HEK293T (cell line): ENCODE measurements at places on chromosomes 2 and 18.
A peak's percentile ranks its signal among the peaks of the same experiment; 100 is the strongest.

DNA sequence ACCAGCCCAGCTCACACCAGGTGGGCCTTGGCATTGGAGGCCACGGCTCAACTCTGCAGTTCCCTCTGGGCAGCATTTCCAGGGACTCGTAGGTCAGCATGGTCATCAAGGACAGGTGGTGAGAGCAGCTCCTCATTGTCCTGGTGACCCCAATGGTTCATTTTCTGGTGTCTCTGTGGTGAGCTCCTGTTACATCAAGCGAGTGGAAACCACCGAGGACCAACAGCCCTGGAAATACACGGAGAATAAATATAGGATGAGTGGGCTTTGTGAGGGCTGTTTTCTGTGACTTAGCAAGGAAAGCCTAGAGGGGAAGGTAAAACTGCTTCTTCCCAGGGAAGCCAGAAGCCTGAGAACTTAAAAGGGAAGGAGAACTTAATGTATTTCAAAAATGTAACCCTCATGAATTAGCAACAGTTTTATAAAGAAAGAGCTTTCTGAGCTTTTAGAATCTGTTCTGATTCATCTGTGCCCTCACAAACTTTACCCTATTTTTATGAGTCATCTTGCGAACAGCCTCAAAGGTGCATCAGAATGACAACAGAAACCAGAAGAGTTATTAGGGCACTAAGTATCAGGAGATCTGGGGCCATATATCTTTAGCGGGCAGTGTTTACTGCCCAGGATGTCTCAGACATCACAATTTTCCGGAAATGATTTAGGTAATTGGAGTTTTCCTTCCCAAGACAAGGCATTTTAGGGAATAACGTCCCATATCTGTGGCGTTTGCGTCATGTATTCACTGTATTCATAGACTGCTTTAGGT, 18.7 kb downstream of the C2orf92 start:
- DNase-seq = no peak

DNA sequence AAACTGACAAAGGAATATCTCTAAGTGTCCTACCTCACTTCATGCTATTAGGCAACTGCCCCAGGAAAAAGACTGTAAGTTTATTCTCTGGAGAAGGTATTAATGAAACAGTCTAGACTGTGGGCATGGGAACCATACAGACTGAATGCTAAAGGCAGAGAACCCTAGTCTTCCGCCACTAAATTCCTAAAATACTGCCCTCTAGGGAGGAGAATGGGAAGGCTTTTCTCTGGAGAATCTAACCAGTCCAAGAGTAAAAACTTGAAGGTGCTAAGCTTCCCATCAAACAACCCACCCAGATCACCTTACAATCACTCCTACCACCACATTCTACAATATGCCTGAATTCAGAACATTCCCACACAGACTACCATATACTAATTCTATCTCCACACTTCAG, 3.4 kb downstream of the SRBD1 start:
- DNase-seq = peak; percentile 49

DNA sequence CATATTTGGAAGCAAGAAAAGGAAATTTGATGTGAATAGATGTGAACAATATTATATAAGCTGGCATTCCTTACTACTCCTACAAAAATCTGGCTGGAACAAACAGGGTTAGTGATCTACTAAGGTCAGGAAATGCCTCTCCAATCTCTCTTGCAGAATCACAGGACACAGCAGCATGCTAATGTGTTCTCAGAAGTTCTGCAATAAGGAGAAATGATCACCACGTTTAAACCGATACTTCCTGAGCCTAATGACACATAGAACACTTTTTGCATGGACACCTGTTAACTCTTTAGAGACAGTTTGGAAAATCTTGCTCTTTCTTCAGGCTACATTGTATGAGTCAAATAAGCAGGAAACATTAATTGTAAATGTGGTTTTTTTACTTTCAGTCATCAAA, 89.6 kb upstream of the MAP3K20 start:
- DNase-seq = no peak

GRCh38 chr2:181218401-181218821, 238.0 kb downstream of the UBE2E3 start:
- no peak for DNase-seq

- DNase-seq = no peak
These were observed 109.2 kb downstream of the VIT start for GRCh38 chr2:36805635-36806224.

DNA sequence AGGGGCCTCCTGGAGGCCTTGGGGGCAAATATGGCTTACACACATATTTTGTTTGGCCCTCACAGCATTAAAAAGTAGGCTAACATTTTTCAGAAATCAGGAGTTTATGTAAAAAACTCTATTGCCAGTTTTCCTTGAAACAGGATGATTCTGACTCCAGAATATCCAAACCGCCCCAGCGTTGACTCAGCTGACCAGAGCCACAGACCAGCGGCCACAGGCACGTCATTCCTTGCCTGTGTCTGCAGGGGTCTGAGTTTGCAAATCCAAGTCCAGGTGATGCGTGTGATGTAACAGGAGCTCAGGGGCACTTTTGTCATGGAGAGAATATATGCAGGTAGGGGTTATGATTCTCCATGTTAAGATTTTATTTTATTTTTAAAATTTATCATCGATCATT, 79.4 kb upstream of the ALKAL2 start:
- no peak for DNase-seq

- DNase-seq = peak; percentile 36
These were observed 85.8 kb upstream of the FAM237A start for GRCh38 chr2:206556357-206556949.

DNA sequence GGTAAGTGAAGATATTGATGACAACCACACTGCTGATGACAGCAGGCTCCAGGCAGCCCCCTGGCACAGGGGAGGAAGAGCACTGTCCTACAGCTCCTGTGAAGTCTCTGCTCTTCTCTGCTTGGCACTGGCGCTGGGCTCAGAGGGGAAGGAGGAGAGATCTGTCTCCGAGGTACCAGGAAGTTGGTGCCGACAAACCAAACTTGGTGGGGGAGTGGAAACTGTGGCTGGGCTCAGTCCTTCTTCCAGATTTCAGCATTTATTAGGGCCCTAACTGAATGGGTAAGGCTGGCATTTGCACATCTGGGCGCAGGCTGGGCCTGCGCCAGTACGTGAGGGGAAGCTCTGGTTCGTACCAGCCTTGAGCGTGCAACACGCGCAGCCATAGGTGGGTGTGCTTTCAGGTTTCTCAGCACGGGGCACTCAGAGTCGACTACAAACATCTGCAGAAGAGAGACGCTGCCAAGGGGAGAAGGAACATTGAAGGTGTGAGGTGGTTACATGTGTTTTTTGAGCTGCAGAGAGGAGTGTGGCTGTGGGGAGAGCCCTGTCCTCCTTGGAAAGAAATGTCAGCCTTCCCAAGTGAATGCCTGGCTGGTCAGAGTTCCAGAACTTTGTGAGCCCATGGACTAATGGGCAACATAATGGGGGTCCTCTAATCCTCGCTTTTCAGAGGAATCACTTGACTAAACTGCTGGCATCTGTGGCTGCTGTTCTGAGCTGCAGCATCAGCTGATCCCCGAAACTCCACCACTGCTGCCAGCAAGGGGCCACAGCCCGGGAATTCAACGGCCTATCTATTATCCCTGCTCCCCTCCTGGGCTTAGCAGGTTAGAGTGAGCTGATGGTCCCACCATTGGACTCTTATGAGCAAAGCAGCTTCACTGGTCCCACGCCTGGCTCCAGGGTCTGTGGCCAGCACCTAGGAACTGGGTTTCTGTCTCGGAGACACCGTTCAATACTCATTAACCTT, 55.2 kb upstream of the SEMA4C start:
- DNase-seq = no peak

DNA sequence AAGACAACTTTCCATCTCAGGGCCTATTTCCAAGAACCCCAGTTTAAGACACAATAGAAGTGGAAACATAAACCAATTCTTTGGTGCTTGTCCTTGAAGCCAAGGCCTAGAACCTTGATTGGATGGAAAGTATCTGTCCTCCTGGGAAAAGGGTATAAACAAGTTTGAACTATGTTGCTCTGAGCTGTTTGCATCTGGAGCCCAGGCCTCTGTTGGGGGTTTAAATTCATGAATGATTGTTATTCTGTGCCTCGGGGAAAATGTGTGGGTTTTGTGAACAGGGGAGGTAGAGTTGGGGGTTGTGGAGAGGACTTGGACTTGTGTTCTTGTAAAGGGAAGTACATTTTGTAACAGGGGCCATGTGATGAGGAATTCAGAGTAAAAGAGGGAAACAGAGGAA, 406.1 kb downstream of the SLC4A3 start:
- no peak for DNase-seq

- DNase-seq = no peak
These were observed 86.4 kb downstream of the MAP4K3 start for GRCh38 chr2:39350658-39351057.

DNA sequence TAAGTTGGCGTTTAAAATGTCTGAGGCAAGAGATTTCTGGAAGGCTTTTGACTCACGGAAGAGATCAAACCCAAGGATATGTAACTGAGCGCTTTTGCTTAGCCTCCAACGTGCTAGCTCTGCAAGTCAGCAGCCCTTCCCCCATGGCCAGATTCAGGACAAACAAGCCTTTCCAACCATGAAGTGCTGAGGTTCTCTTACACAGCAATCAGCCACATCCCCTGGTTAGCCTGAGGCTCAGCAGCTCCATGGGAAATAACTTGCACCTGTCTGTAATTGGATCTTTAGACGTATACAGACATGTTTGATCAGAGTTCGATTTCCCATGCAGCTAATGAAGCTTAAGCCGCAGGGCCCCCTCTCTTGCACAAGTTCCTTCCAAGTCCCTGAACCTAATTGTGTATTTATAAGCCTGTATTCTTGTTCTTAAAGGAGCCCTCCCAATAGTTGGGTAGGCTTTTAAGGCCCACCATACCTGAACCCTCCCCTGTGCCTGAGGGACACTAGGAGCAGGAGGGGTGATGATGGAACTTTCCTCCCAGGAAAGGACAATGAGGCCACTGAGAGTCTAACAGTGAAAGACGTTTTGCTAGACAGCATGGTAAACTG, 2.1 kb upstream of the TMEM131 start:
- DNase-seq = no peak

GRCh38 chr2:110861616-110862260, 129.4 kb downstream of the ACOXL start:
- DNase-seq = no peak

- peak; percentile 48 for DNase-seq
These were observed 45.5 kb upstream of the SCN7A start for GRCh38 chr2:166539340-166540162.

DNA sequence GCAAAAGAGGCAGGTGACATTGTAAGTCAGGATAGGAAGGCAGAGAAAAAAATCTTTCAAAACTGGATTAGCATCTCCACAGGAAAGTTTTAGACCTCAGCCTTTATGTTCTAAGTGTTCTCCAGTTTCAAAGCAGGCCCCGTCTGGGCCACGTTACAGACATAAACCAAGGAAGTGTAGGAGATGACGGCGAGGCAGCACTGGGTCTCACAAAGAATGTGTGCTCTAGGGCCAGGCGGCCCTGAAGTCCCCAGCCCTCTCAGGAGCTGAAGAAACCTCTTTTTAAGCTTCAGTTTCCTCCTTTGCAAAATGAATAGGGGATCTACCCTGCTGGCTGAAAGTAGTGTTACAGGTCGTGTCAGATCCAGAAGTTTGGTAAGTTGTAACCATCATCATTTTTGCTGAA, 81.7 kb downstream of the SPRED2 start:
- DNase-seq = peak; percentile 51

GRCh38 chr2:115285416-115285815, 843.0 kb downstream of the DPP10 start:
- DNase-seq = no peak

DNA sequence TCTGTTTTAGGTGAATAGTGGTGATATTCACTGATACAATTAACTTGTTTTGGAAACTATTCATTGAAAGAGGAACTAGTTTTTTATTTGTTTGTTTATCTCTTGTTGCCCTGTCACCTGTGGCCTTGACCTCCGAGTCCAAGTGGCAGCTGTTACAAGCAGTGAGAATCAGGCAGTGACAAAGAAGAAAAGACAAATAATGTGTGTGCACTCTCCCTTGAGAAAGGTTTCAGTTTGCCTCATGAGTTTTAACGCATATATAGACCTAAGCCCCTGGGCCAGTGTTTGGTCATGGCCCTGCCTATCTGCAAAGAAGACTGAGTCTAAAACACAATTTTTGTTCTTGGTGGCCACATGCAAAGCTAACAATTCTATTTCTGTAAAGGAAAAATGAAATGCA, 15.3 kb downstream of the KYNU start:
- no peak for DNase-seq

DNA sequence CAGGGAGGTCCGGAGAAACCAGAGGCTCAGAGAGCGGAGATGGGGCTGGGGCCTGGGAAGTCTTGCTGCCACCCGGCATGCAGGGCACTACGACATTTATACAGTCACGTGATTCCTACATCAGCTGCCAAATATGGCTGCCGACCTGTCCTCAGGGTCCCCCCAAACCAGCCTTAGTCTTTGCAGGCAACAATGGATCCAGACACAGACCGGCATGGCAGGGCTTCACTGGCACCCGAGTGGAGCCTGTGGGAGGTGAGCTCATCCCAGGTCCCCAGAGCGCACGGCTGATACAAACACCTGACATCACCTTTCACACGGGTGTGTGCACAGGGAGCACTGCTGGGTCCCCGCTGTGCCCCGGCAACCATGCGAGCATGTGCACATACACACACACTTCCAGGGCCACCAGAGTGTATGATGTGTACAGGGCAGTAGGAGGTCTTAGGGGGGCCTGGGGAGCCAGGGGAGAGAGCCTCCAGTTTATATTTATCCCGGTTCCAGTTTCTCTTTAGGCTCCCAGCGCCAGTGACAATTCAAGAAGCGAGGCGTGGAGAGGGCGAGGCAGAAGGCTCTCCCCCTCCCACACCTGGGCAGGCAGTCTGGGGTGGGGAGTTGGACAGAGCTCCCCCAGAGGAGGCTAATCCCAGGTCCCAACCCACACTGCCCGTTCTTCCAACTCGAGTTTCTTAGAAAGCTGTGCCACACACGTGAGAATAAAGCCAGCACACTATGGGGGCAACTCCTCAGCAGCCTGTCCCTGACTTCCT, 2.7 kb downstream of the SEMA4C start:
- DNase-seq = no peak

DNA sequence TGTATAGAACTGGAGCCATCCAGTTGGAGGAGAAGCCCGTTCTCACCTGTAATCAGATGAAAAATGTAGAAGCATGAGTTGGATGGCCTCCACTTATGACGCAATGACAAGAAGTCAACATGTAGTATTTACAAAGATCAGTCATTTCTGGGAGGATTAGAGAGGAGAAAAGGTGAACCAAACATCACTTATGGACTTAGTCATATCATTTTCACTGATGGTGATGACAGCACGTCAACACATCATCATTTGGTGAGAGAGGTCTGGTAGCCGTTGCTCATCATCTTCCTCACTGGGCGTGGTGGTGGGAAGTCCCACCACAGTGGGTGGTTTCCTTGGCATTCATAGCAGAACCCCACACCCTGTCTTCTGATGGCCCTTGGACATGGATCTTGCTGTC, 264.2 kb upstream of the EPAS1 start:
- DNase-seq = no peak

GRCh38 chr2:46098621-46099062, 198.6 kb upstream of the EPAS1 start:
- no peak for DNase-seq

GRCh38 chr18:46413684-46414083, 243.3 kb downstream of the LOXHD1 start:
- DNase-seq = no peak

- no peak for DNase-seq
These were observed 28.7 kb upstream of the GALNT14 start for GRCh38 chr2:31166925-31167324.

- DNase-seq = no peak
These were observed 23.0 kb downstream of the STK39 start for GRCh38 chr2:168224346-168224745.
